ENCODE measurements at places on chromosomes 5 and 9.

GRCh38 chr5:153777681-153778581 is 260.8 kb downstream of the FAM114A2 start:
- DNase-seq = no peak

DNA sequence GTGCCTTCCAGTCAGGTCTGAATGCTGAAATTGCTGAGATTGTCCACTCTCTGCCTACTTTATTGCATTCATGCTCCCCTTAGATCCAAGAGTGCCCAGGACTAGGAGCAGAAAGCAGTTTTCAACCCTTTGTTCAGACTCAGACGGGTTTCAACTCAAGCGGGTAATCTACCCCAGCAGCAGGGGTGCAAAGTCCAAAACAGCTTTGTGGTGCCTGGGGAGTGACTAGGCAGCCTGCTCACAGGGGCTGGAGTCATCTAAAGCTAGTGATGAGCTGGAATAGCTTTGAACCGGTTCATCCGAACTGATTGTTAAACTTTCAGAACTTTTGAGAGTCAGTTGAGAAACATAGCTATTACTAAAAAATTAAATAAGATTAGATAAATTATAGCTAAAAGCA is 71.0 kb upstream of the IQGAP2 start:
- no peak for DNase-seq

- no peak for DNase-seq
Measured at GRCh38 chr5:55591686-55592085, 56.9 kb upstream of the PLPP1 start.

- DNase-seq = no peak
Measured at GRCh38 chr9:101467690-101468089, 32.1 kb upstream of the ALDOB start.

- DNase-seq = no peak
Measured at GRCh38 chr5:73629456-73629855, 3.5 kb downstream of the ARHGEF28 start.

- DNase-seq = no peak
Measured at GRCh38 chr5:39117401-39117800, 43.2 kb upstream of the RICTOR start.

DNA sequence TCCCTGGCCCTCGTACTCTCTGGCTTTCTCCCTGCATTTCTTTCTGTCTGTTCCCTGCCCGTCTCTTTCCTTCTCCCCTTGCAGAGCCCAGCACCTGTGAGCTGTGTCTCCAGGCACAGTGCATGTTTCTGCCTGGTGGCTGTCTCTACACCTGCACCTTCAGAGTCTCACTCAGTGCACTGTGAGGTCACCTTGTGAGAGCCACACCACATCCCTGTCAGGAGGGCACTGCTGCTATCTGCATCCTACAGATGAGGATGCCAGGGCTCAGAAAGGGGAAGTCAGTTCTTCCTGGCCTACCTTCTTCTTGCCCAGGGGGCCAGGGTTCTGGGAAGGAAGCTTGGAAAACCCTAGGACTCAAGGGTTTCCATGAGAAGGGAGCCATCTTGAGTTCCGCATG is 69.7 kb upstream of the NEURL1B start:
- no peak for DNase-seq

DNA sequence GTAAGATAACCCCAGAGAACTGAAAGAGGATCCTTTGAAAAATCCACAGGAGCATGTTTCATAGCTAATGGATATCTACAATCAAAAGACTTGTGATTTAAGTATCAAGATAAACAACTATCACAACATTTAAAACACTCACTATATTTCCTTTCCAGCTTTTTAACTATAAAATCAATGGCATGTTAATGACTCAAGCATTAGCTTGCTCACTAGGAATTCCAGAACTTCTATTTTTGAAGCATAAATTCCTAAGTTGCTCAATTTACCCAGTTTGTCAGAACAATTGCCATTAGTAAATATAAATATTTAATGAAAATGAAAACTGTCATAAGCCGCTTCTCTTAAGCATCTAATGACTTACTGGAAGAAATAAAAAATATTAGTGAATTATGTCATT is 355.3 kb downstream of the PRELID2 start:
- no peak for DNase-seq

- DNase-seq = no peak
Measured at GRCh38 chr5:17217493-17218352, at the start of gene BASP1. Gene BASP1 (plus strand): TSS chr5:17217631. CDS start chr5:17275217, 57,586 bp downstream.

DNA sequence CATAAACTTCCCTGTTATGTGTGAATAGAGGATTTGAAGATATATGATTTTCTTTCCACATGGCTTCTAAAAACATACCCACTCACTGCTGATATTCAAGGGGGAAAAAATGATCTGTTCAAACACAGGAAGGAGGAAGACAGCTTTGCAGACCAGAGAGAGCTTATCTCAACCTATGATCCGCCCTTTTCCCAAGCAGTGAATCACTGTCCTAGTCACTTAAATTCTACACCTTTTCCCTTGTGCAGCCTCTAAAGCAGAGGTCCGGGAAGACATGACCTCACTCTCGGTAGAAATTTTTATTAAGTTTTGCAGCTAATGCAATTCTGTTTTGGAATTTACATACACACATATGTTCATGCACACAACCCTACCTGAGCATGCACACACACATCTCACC is 197.2 kb downstream of the DIRAS2 start:
- no peak for DNase-seq

DNA sequence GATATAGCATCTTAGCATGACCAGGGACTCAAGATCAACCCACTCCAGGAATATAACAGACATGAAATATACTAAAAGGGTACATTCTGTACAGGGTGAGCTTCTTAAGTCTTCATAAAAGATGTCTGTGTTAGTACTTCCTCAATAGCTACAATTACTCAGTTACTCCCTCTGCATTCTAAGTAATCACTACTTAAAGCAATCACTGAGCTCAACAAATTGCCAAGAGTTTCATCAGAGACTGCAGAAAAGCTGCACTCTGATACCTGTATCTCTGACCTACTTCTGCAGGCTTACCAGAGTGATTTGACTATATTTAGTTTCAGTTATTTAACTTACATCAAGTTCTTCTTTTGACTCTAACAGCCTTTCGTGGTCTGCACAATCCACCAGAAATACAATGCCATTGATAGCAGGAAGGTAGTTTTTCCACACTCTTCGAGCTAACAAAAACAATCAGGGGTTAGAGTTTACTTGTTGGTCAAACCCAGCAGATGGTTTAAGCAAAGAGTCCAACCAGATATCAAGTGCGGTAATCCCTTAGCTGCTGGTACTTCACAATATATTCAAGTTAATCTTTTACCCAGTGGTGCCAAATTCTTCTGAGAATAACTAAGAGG is 23.3 kb downstream of the SAR1B start:
- no peak for DNase-seq

GRCh38 chr5:31965227-31965626 is 208.9 kb downstream of the GOLPH3 start:
- no peak for DNase-seq

DNA sequence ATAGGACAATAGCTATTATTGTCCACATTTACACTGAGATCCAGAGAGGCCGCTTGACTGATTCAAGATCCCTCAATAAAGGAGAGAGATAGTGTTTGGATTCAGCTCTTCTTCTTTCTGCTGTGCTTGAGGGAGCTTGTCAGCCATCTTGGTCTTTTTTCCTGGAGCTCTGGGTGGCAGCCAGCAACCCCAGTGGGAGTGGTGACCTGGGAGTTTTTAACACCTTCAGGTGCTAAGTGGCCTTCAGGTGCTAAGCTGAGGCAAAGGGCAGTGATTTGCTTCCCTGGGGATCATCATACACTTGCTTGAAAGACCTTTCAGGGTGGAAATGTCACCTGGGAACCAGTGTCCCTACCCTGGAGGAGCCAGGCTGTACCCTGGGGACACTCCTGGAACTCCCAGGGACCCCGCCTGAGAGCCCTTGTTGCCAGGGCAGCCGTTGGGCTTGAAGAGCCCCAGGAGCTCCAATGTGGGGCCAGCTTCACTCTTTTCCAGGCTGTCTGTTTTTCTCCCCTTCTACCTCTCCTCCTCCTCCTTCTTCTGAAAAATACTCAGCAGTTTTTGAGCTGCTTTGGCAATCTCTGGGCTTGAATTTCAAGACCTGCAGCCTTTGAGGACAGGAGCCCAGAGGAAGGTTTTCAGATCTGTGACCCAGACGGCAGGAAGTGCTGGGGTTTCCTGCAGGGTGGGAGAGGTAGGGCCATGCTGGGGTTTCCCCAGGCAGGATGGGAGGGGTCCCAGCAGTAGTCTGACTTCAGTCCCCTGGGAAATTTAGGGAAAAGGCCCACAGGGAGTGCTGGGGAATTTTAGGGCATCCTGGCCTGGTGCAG is 59.7 kb downstream of the FGF18 start:
- no peak for DNase-seq

DNA sequence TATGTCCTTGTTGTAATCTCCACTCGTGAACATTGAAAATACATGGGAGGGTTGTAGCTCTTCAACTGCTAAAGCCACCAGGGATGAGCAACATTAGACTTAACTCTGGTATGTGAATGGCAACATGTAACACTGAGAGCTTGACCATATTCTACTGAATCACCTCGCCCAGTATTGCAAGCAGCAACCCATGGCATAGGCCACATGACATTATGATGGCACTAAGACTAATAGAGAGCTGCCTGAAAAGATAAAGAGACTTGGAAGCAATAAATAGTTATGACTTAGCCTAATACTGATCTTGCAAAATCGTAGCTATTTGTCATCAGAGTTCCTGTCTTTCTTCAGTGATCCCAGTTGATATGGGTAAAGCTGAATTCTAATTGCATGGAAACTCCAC is 108.4 kb upstream of the NREP start:
- DNase-seq = no peak

- peak; percentile 47 for DNase-seq
Measured at GRCh38 chr5:21236971-21237427, 1249.0 kb upstream of the CDH18 start.
